Cerebellum (tissue), 4 donors: ENCODE measurements at places on chromosomes 7 and 10. TPM values are rescaled to one million over a fixed set of nuclear protein-coding genes. Genes with fewer than 3 reads are reported as not detected.

DNA sequence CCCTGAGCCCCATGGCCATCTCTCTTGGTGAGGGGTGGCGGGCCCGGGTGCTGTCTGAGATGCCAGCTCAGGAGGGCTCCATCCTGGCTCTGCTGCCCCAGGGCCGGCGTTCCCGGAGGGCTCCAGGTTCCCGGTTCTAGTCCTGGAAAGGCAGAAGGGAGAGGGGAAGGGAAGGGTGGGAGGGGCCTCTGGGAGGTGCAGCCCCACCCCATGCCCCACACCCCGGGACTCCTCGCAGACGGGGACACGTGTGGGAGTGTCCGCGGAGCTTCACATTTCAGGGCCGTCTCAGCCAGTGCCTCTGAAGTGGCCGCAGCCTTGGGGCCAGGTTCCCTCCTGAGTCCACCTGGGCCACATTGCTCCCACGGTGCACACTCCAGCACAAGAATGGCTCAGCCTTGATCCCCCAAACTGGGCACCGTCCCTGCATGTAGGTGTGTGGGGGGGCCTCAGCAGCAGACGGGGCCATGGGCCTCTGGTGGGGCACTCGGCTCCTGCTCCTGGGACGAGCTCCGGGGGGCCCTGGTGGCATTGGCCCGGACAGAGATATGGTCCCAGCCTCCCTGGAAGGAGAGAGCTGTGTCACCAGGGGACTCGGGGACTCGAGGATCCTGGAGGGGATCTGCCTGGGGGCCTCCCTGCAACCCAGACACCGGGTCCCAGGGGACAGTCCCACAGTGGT, 5.8 kb downstream of the BHLHA15 start:
- no peak for DNase-seq

DNA sequence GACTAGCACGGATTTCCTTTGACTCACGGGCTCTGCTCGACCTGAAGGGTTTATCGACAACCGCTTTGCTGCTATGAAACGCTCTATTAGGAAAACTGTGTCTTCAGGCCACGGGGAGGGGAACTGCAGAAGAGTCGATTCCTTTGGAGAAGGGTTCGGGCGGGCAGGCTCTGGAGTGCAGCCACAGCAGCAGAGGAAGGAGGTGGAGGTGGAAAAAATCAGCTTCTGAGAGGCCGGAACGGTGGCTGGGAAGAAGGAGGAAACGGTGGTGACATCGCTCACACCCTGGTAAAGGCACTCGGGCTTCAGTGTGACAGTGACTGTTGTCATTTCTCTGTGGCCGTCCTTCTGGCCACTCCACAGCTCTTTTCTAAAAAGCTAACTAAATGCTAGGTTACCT, 64.6 kb upstream of the MGMT start:
- DNase-seq, result no peak

DNA sequence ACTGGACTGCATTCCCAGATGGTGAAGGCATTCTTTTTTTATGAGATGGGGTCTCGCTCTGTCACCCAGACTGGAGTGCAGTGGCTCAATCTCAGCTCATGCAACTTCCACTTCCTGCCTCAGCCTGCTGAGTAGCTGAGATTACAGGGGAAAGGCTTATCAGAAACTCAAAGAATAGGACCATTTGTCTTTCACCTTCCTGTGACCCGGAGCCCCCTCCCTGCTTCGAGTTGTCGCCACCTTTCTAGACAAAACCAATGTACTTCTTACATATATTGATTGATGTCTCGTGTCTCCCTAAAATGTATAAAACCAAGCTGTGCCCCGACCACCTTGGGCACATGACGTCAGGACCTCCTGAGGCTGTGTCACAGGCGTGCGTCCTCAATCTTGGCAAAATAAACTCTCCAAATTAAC, 1.8 kb upstream of the METTL27 start:
- DNase-seq, result no peak

DNA sequence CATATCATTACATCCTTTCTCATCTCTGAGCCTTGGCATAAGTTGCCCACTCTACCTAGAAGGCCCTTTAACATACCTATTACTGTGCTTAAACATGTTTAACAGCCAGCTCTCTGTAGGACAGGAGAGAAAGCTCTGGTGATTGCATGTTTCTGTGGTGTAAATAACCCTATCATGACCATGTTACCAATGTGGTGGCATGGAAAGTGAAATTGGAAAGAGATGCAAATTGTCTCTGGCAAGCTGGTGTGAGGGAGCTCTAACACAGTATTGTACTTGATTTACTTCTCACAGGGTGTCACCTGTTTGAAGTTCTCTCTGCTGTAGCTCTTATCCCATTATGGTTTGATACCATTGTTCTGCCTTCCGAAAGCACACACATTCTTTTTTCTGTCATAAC, 231.8 kb upstream of the DKK1 start:
- no peak for DNase-seq

- no peak for DNase-seq
Measured at GRCh38 chr7:37450035-37450434, 1.4 kb upstream of the ELMO1 start.

DNA sequence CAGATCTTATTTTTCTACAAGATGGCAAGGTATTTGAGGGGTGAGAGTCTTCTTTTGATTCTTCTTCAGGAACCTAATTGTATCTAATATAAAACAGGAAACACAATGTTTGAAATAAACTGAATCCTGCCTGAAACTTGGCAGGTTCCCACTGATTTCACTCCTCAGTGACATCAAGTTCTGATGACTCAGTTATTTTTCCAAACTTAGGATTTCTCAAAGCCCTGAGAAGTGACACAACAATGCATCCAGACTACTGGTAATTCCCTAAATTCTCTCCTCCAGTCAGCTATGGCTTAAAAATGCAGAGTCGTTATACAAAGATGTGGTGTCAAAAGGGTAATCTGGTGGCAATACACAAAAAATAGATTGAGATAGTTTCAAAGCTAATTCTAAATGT, 80.9 kb downstream of the ABLIM1 start:
- no peak for DNase-seq

DNA sequence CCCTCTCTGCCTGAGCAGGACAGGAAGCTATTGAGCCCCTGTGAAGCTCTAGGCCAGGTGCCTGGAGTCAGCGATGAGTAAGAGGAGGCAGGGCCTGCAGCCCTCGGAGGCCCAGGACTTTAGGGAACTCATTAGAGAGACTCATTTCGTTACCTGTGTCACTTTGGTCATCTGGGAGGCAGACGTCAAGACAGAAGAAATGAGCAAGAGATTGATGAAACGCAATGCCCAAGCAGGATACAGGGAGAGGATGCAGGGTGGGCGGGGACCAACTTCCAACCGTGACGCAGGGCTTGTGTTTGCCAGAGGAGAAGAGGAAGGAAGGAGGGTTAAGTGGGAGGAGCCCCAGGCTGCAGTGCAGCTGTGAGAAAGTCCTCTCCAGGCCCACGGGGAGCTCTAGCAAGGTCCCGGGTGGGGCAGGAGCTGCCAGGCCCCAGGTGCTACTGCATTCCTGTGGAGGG, 26.4 kb upstream of the GNA12 start:
- DNase-seq, result no peak

DNA sequence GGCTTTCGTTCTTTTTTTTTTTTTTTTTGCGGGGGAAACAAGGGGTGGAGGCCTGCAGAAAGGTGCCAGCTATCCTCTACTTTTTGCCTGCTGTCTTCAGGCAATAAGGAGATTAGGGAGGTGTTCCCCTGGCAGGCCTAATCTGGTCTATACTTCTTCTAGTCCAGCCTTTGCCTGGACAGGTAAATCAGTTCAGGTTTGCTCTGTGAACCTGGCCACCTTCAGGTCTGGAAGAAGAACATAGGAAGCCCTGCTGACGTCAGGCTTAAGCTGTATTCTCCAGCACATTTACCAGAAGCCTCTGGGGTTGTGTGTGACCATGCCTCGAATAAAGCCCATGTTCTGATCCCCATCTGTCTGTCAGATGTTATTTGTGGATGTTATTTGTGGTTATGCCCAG, 115.4 kb downstream of the SDK1 start:
- no peak for DNase-seq

- DNase-seq, result no peak
Measured at GRCh38 chr7:99255463-99255862, 17.2 kb upstream of the MYH16 start.

- no peak for DNase-seq
Measured at GRCh38 chr7:105295596-105296352, 92.9 kb downstream of the SRPK2 start.

DNA sequence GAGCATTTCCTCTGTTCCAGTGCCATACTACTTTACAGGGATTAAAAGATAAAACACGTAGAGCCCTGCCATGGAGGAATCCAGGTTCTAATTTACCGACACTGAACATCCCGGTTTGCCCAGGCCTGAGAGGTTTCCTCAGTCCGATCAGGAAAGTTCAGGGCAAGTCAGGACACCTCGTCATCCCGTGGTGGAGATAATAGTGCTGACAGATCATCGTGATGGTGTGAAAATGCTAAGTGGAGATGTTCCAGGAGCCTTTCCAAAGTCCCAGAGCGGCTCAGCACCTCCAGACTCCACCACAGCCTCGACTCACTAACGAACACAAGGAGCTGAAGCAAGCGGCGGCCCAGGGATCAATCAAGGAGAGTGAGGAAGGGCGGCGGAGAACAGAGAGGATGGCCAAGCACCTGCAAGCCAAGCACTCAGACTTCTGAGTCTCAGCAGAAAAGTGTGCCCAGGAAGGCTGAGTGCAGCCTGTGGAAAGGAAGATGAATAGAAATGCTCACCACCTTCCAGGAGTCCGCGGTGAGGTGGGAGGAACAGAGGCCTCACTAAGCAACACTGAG, 103.7 kb upstream of the VWC2 start:
- DNase-seq, result no peak

DNA sequence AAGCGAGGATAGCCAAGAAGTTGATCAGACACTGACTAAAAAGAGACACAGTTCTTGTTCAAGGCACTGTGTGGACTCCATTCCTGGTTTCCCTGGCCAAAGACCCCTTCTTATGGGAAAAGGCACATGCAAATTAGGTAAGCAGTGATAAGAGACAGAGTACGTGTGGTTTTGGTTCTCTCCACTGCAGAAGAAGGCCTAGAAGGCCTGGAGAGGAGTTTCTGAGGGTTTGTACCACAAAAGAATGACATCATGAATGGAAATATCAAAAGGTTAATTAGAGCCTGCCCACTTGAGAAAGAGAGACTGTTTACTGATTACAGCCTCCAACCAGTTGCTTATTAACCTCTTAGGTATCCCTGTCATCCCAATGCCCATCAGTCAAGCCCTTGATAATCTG, 137.5 kb downstream of the ZNF365 start:
- no peak for DNase-seq

DNA sequence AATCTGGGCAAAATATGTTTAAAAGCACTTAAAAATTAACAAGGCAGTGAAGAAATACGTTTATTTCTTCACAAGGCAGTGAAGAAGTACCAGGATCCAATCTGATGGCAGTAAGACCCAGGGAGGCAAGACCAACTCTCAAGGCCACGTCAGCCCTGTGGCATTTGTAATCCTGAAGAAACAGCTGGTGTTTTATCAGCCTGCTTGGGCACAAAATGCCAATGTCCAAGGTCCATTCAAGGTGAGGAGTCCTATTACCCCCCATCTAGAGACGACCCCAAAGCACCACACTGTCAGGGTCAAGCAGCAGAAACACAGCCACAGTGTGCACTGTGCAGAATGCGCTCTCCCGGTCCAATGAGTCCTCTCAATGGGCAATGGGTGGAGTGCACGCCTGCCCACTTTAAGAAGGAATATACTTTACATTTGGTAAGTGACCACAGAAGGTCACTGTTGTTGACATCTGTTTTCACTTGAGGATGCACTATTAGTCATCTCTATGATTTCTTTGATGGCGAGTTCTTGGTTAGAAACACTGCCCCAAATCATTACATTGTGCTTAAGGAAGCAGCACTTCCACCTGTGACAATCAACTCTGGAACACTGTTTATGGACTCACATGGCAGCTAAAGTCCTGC, 12.8 kb downstream of the CPXM2 start:
- DNase-seq, result no peak

DNA sequence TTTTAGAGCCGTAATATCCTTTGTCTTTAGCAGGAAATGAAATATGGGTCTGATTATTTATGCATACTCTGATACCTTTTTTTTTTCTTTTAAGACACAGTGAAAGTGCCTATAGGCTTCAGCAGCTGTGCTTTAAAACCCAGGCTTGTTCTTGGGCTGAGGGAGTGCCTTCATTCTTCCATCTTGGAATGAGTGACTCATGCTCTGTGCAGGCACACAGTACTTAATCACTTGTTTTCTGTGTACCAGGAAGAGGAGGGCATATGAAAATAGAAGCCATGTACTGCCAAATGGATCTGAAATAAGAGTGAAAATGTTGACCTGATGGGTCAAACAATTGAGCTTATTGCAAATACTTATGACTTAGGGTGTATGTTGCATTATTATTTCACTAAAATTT, 12.0 kb downstream of the INPP5F start:
- DNase-seq, result no peak

DNA sequence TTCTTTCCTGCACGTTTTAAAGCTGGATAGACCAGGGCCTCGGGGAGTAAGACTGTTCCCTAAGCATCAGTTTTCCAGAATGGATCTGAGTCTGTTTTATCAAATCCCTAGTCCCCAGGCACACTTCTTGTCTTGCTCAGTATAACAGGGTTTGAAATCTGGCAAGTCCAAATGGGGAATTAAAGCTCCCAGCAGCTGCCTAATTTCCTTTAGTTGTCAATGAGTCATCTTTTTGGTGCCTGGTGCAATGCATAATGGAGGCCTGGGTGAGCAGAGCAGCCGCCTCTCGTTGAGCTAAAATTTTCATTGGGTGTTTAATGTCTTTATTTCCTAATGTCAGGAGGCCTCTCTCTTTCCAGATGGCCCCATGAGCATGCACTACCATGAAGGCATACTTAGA, 87.9 kb downstream of the STRA8 start:
- DNase-seq, result no peak

GRCh38 chr10:72948762-72949161, 5.8 kb downstream of the PLA2G12B start:
- no peak for DNase-seq

DNA sequence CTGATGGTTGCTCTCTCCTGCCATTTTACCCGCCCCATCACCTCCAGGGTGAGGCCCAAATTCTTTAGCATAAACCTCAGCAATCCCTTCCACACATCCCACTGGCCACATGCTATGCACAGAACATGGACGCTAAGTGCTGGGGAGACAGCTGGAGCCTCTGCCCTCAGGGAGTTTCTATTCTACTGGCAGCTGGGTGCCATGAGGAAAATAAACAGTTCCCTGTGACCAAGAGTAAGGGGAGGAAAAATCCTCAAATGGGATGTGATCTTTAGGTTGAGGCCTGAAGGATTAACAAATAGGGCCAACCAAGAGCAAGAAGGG, 1.2 kb downstream of the PARP12 start:
- DNase-seq, result no peak

DNA sequence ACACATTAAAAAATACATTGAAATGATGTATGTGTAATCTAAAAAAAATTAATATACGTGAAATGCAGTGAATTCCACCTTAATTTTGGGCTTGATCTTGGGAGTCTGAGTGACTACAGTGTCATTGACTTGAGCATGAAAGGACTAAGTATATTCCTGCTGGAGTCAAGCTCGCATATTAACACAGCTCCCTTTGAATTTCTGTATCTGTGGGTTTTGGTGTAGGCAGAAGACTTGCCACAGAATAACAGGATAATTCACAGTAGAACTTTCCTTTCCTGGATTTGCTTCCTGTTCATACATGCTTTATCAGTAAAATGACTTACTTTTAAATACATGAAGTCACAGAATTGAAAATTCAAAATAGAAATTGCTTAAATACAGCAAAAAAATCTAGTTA, 55.3 kb downstream of the PPP1R9A start:
- no peak for DNase-seq

The HOXA5 gene
- not detected for total RNA-seq

The PON1 gene
- total RNA-seq, result not detected

The PTN gene
- 482 TPM for total RNA-seq

The SPDYE2 gene
- total RNA-seq, result not detected

The LIPK gene
- not detected for total RNA-seq
